ENCODE measurements at places on chromosomes 5 and 9.
A peak's percentile ranks its signal among the peaks of the same experiment; 100 is the strongest.

DNA sequence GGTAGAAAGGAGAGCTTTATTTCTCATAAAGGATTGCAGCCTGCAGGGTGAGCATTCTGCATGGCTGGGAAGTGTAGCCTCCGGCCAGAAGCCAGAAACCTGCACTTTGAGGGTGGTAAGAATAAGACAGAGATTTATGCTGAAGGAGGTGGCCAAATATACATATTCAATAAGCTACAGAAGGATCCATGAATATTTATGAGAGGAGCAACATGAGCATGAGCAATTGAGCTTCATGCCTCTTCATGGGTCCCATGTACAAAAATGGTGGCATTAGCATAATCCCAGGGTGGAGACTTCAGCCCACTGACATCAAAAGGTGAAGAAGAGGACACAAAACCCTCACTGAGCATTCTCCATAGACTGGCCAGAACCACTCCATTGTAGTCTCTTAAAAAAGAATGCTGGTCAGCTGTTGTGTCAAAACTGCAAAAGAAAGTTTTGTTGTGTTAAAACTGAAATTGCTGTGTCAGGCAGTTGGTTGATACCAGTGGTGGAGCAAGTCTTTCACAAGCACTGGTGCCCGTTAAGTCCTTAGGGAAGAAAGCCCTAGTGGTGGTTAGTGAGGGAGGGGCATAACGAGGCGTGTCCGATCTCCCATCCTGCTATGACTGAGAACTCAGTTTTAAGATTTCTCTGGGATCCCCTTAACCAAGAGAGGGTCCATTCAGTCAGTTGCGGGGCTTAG is 160.8 kb upstream of the MAP1B start:
- ATAC-seq, result no peak

DNA sequence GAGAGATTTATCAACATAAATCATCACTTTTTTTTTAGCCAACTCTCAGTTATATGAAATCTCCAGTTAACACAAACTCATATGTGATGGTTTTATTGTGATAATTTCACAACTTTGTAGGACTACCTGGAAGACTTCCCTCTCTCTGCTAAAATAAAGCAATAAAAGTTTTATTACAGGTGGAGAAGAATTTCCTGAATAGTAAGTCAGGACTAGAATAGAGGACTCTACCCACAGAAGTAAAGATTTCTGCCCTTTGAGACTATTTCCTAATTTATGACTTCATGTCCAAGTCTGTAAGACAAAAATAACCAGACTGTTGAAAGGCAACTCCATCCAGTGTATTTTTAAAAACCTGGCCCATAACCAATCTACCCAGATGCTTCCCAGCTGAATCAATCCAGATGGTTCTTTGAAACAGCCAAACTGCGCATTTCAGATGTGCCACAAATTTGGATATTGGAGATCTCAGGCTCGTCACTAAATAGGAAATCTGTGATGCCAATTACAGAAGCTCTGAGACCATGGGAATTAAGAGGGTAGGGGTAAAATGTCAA is 234.0 kb upstream of the NMUR2 start:
- ATAC-seq, result no peak

DNA sequence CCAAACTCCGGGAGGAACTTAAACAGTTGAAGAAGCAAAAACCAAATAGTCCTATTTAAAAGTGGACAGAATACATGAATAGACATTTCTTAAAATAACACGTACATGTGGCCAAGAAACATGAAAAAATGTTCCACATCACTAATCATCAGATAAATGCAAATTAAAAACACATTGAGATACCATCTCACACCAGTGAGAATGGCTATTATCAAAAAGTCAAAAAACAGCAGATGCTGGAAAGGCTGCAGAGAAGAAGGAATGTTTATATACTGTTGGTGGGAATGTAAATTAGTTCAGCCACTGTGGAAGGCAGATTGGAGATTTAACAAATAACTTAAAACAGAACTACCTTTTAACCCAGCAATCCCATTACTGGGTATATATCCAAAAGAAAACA is 283.0 kb upstream of the IZUMO3 start:
- no peak for ATAC-seq

DNA sequence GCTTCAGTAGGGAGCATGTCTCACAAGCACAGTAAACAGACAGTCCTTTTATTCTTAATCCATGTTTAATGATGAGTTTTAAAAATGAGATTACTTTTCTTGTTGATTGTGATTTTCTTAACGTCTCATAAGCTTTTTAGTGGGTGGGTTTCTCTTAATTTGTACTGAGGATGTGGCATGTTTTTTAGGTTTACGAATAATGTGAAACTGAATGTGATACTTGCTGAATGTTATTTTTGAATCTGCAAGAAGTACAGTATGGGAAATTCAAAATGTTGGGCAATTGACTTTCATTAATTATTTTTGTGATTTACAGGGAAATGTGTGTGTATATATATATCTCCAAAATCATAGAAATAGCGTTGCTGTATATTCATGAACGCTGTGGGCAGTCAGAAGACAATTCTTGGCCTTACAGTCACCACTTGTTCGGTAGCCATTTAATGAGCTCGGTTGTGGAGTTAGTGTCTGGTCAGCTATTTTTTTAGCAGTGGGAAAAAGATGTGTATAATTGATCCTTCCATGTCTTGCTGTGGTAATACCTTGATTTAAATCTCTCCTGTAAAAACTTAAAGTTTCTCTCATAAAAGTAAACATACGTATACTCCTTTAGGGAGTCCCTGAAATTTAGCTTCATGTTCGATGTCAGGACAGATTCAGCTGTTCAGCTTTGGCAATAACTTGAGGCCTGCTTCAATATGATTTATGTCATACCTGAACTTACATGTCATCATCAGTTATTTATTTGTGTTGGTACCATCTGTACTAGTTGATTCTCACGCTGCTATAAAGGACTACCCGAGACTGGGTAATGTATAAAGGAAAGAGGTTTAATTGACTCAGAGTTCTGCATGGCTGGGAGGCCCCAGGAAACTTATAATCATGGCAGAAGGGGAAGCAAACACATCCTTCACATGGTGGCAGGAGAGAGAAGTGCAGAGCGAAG is 15.0 kb downstream of the ICE1 start:
- no peak for ATAC-seq

DNA sequence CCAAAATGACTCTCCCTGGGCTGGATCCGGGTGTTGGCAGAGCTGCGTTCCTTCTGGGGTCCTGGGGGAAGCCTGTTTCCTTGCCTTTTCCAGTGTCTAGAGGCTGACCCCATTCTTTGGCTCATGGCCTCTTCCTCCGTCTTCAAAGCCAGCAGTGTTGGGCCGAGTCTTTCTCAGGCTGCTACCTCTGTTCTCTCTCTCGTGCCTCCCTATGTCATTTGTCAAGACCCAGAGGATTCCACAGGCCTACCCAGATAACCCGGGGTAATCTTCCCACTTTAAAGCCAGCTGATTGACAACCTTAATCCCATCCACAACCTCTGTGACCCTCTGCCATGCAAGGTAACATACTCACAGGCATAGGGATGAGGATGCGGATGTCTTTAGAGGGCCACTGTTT is 55.0 kb upstream of the KCNMB1 start:
- no peak for ATAC-seq

- ATAC-seq, result no peak
Measured at GRCh38 chr9:128222026-128222425, 18.8 kb downstream of the DNM1 start.

GRCh38 chr5:78345485-78345884 is 14.9 kb upstream of the SCAMP1 start:
- ATAC-seq, result no peak

- no peak for ATAC-seq
Measured at GRCh38 chr5:33254579-33254978, 186.2 kb upstream of the TARS1 start.

DNA sequence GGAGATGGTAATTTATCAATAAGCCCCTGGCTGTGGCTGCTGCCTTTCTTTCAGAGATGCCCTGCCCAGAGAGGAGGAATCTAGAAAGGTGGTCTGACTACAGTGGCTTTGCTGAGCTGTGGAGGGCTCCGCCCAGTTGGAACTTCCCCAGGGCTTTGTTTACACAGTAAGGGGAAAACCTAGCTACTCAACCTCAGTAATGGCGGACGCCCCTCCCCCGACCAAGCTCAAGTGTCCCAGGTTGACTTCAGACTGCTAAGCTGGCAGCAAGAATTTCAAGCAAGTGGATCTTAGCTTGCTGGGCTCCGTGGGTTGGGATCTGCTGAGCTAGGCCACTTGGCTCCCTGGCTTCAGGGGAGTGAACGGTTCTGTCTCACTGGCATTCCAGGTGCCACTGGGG is 865.4 kb upstream of the ACO1 start:
- peak; percentile 83 for ATAC-seq

DNA sequence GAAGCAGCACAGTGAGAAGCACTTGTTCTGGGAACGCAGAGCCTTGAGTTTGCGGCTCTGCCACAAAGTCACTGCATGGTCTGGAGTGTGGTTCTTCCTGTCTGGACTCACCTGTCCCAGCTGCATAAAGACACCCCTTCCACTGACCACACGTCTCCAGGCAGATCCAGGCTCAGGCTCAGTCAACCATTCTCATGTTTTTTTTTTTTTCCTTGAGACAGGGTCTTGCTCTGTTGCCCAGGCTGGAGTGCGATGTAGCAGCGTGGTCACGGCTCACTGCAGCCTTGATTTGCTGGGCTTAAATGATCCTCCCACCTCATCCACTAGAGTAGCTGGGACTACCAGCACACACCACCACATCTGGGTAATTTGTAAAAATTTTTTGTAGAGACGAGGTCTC is 102.9 kb upstream of the KLF4 start:
- no peak for ATAC-seq

DNA sequence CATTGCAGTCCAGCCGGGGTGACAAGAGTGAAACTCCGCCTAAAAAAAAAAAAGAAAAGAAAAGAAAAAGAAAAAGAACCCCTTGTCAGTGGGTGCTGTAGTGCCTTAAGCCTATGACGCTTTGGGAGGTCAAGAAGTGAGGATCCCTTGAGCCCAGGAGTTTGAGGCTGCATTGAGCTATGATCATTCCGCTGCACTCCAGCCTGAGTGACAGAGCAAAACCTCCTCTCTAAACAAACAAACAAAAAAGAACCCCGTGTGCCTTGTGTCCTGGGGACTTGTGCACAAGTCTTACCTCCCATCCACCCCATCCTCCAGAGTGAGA is 33.5 kb upstream of the STXBP1 start:
- no peak for ATAC-seq

GRCh38 chr5:88691945-88692868 is 190.8 kb downstream of the MEF2C start:
- ATAC-seq, result no peak

GRCh38 chr5:109971968-109972367 is 282.2 kb downstream of the MAN2A1 start:
- no peak for ATAC-seq

GRCh38 chr9:23538067-23538402 is 288.0 kb downstream of the ELAVL2 start:
- ATAC-seq, result no peak

DNA sequence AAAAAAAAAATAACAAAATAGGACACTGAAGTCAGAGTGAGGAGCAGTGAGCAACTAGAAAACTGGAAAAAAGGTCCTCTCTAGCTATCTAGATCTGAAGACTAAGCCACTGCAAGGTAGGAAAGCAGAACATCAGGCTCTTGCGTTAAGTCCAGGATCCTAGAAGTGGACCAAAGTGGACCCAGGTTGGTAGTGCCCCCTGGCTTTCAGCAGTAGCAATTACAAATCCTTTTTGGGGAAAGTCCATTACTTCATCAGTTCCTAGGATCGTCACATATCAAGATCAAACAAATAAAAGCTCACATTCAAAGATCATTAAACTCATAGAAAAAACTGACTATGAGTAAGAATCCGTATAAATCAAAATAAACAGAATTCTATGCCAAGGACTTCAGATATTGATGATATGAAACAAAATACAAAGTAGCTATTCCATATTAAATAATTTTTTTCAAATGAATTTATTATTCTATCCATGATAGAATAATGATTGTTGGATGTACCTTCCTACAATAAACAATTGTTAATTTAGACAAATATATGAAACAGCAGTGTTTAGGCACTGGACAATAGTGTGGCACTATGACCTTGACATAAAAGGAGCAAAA is 6.5 kb upstream of the RICTOR start:
- no peak for ATAC-seq

DNA sequence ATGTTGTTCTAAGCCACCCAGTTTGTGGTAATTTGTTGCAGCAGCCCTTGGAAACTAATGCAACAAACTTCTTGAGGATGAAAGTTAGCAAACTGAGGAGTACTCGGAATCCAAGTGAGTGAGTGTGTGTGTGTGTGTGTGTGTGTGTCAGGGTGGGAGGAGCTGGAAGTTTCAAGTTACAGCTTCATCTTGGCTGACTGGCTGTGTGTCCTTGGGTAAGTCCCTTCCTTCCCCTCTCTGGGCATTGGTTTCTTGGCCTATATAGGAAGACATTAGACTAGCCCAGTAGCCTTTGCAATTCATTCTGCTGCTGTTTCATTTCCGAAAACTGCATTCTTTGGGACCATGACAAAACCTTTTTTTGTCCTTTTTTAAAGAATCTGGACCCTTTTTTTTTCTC is 157.2 kb downstream of the MELK start:
- no peak for ATAC-seq

DNA sequence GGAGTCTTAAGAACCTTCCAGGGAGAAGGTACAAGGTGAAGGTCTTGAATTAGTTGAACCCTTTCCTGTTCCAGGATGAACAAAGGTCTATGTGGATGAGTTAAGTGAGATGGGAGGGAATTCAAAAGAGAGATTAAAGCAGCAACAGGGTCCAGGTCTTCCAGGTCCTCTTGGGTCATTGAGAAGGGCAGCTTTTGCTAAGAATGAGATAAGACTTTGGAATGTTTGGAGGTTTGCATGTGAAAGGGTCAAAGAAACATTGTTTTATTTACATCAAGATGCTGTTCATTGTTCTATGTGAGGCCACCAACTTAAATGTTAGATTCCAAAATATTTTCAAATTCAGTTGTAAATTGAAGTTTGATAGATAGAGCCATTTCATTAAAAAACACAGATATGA is 463.9 kb downstream of the ANXA1 start:
- no peak for ATAC-seq

GRCh38 chr9:3646226-3646625 is 120.4 kb upstream of the RFX3 start:
- ATAC-seq, result no peak

DNA sequence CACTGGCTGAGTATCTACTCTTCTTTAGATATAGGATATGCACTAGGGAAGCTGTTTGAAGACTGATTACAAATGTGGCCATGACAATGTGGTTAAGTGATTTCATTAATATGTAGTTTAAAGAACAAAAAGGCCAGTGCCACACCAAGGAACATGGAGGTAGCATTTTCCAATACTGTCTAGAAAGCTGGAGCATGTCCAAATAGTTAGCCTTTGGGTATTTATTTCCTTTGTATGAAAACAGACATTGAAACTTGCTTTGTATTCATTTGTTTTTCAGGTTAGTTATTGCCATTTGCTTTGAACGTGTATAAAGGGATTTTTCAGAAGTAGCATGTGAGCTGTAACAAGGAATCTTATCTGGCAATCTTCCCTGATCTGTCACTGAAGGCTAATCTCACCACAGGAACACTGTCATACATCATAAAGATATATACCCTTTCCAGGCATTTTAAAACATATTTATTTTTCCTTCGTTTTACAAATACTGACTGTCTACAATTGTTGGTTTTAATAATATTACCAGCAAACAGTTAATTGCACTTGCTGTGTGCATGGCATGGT is 93.4 kb downstream of the PLPPR1 start:
- no peak for ATAC-seq

- no peak for ATAC-seq
Measured at GRCh38 chr9:135884328-135885035, 22.9 kb downstream of the CAMSAP1 start.

Measured in stimulated activated memory B cell treated with anti-CD40 and anti-IgM and Interleukin-4, amounts not matched to agents 10 μg/mL and 1 μg/mL and 100 μg/mL, for 72 hours (primary cell).